ENCODE measurements at places on chromosomes 7 and 10. TPM values are rescaled to one million over a fixed set of nuclear protein-coding genes. Genes with fewer than 3 reads are reported as not detected.

NRG3 gene
- total RNA-seq = not detected

PODXL gene
- total RNA-seq = 1.2 TPM

GPNMB gene
- 440 TPM for total RNA-seq

ZNF488 gene
- not detected for total RNA-seq

ATOH7 gene
- not detected for total RNA-seq
